ENCODE measurements at places on chromosomes 2 and 18.

DNA sequence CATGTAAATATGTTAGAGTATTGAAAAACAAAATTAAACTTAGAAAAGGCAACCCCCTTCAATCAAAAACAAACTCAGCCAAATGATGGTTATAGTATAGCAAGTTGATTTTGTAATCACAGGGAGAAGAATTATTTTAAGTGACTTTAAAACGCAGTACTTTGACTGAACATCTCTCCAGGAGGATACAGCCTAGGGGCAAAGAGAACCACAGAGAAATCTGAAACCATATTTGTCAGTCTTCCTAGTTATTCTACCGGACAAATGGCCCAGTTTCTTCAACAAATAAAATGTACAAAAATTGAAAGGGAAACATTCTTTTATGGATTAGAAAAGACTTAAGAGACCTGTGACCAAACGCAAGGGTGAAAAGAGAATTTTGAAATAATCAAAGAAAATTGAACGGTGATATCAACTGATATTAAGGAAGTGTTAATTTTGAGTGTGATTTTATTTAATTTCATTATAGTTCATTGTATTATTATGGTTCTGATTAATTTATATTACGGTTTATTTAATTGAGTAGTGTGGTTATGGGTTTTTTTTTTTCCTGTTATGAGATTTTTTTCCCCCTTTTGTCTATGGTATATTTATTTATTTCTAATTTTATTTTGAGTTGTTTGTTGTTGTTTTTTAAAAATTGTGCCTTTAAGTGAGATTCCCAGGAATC is 75.3 kb downstream of the HNRNPLL start:
- no peak for DNase-seq

- DNase-seq = no peak
Measured at GRCh38 chr2:191311-192190, 72.3 kb downstream of the SH3YL1 start.

DNA sequence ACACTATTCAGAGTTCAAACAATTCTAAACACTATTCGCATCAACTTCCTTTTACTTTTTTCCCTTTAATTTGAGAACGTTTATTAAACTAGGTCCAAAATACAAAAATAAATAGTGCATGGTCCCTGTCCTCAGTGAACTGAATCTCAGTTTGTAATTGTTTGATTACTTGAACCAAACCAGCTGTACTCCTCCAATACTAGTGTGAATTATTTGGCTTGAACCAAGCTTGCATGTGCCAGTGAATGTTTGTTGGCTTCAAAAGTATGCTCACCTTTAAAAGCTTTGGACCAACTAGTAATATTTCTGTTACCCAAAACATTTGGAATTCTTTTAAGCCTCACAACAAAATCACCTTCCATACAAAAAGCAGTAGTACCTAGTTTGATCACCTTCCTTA is 15.5 kb downstream of the CCNT2 start:
- DNase-seq = no peak

DNA sequence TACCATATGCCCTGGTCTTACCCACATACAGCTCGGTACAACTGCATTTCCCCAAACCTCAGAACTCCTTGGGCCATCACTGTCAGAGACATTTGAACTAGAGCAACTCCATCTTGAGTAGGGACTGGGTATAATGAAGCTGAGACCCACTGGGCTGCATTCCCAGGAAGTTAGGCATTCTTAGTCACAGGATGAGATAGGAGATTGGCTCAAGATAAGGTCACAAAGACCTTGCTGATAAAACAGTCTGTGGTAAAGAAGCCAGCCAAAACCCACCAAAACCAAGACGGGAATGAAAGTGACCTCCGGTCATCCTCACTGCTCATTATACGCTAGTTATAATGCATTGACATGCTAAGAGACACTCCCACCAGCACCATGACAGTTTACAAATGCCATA is 131.3 kb downstream of the PIK3C3 start:
- no peak for DNase-seq

DNA sequence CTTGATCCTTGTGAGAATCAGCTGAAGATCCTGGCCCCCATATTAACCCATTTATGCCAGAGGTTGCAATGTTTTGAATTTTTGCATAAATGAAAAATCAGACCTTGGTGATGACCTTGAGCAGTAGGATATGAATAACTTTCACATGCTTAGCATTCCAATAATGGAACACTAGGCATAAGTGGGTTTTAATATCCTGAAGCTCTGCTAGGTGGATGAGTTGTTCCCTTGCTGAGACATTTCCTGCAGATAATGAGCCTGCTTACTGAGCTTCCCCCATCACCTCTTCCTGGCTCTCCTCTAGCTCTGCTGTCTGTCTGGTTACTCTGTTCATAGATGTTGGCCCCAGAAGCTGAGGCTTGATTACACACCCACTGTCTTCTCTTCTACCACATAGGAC is 25.5 kb upstream of the SEC11C start:
- no peak for DNase-seq

- no peak for DNase-seq
Measured at GRCh38 chr2:172226244-172227061, 123.8 kb upstream of the DLX2 start.

GRCh38 chr2:134465228-134466105 is 211.6 kb downstream of the MGAT5 start:
- no peak for DNase-seq
